ENCODE measurements at places on chromosomes 4 and X.

GRCh38 chr4:127155116-127155515 lies 477.6 kb upstream of the INTU start:
- DNase-seq, result no peak

- no peak for DNase-seq
These were observed 15.2 kb upstream of the SCOC start for GRCh38 chr4:140358281-140358680.

DNA sequence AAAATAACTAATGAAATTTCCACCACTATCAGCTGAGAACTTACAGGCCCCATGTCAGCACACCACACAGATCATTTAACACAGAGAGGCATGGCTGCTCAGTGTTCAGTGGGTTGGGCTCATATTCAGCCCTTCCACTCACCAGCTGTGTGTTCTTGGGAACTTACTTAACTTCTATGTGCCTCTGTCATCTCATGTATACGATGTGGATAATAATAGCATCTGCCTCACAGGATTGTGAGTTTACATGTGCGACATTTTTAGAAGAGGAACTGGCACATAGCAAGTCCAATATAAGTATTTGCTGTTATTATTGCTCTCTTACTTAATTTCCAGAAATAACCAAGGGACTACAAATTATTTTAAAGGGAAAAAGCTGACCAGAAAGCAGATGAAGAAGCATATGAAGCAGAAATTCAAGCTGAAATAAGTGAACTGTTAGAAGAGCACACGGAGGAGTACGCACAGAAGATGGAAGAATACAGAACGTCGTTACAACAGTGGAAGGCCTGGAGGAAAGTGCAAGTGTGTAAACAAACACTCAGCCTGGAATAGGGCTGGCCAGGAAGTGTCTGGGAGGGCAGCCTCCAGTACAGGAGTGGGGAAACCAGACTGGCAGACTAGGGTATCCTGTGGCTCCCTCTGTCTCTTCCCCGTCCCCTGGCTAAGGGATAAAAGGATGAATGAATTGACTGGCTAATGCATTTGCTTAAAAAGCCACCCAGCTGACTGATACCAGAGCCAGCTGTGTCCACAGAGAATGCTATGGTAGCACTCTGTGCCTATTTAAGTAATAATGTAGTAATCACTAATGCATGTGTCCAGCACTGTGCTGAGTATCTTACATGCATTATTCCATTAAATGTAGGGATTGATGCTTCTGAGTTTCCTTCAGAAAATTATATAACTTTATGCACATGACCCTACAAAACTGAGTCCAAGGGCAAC lies 67.1 kb downstream of the CC2D2A start:
- DNase-seq, result no peak

- DNase-seq, result no peak
These were observed 515.7 kb downstream of the RPA4 start for GRCh38 chrX:97399400-97399799.

GRCh38 chr4:162510115-162510514 lies 346.3 kb upstream of the FSTL5 start:
- DNase-seq, result no peak

- no peak for DNase-seq
These were observed 112.8 kb upstream of the PSAPL1 start for GRCh38 chr4:7547368-7548040.

DNA sequence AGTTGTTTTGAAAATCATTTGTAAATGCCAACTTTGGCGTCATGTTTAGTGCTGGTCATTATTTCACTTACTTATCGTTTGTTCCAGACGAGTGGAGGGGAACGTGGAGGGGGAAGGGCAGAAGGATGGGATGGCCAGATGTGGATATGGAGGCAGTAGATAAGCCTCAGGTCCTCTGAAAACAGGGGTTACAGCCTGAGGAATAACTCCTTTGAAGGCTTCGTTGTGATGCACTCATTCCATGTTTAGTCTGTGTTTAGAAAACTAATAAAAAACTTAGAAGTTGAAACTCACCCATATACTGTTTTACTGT lies 1.1 kb downstream of the MOB1B start:
- DNase-seq, result no peak

- no peak for DNase-seq
These were observed 123.7 kb downstream of the CBLL2 start for GRCh38 chrX:22396408-22396807.

GRCh38 chr4:8723222-8723980 lies 130.8 kb downstream of the CPZ start:
- peak; percentile 41 for DNase-seq

Measured in endodermal cell (in vitro differentiated cells).